ENCODE measurements at places on chromosomes 6 and 20.
A peak's percentile ranks its signal among the peaks of the same experiment; 100 is the strongest.

DNA sequence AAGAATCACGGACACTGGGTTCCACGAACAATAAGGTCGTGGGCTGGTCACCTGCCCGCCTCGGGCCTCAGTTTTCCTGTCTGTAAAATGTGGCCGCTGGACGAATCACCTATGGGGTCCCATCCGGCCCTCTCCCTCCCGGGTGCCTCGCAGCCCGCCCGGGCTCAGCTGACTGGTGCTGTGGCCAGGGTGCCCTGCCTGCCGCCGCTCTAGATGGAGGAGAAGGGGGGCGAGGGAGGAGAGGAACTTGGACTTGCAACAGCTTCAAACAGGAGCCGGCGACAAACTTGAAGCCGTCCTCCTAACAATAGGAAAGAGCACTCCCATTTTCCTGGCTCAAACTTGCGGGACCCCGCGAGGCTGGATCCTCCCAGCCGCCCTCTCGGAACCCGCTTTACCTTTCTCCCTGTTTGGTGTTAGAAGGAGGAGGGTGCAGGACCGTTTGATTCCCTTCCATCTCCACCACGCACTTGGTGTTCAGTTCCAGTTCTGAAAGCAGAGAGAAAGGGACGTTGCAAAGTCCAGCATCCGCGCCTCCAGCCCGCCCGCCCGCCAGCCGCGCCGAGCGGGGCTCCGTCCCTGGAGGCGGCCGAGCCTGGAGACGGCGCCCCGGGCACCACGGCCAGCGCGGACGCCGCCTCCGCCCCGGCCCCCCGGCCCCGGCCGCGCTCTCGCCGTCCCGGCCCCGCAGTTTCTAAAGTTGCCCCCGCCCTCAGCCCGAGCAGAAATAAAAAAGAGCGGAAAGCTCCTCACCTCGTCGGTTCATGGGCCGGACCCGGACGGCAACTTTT is 584 bp downstream of the KIF13A start:
- no peak for DNase-seq

- no peak for DNase-seq
Observed at GRCh38 chr20:48841196-48841874, 13.5 kb upstream of the PREX1 start.

GRCh38 chr6:47134476-47135189 is 92.5 kb upstream of the ADGRF1 start:
- DNase-seq = no peak

GRCh38 chr6:30626484-30627366 is at the start of gene ATAT1:
ATAT1 (plus strand) TSS chr6:30626874.
- peak; percentile 61 for DNase-seq

- DNase-seq = no peak
Observed at GRCh38 chr6:166097914-166098522, 69.6 kb downstream of the TBXT start.

- no peak for DNase-seq
Observed at GRCh38 chr20:46083101-46083500, 6.7 kb downstream of the NCOA5 start.

GRCh38 chr6:47440719-47441118 is 36.9 kb upstream of the CD2AP start:
- no peak for DNase-seq

GRCh38 chr6:9168669-9169068 is 733.3 kb upstream of the SLC35B3 start:
- no peak for DNase-seq

DNA sequence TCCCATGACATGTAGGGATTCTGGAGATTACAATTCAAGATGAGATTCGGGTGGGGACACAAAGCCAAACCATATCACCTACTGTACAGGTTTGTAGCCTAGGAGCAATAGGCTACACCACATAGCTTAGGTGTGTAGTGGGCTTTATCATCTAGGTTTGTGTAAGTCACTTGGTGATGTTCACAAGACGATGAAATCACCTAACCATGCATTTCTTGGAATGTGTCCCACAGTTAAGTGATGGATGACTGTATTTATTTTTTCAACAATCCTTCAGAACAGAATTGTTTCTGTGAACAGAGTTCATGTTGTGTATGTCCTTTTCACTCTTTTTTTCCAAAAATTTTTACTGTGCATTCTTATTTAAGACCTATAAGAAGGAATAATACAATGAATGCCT is 76.1 kb downstream of the DTD1 start:
- DNase-seq = no peak

GRCh38 chr6:37259191-37259590 is 1.2 kb upstream of the TMEM217 start:
- no peak for DNase-seq

GRCh38 chr6:30091577-30092381 is 16.2 kb upstream of the RNF39 start:
- no peak for DNase-seq

- DNase-seq = no peak
Observed at GRCh38 chr6:139175389-139175948, 40.6 kb downstream of the HECA start.

DNA sequence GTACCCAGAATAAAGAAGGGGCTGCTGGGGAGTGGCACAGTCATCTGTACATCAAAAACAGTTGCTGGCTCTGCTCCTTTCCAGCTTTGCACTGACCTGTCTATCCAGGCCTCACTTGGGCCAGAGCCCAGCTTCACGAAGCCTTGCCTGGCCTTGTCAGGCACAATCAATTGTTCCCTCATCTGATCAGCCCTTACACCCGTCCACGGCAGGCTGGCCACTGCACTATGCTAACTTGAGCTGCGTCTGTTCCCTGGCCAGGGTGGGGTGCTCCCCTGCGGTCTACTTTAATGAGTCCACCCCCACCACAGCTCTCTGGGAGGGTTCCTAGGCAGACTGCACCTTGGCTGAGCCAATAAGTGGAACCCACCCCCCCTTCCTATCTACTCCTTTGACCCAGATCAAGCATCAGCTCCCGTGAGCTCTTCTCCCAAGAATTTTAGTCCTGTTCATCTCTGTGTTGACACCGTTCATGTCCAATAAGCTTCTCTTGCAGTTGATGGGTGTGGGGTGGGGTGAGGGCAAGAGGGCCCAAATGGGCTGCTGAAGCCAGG is 74.3 kb upstream of the MLN start:
- DNase-seq = no peak

GRCh38 chr6:113586413-113587077 is 270.6 kb upstream of the MARCKS start:
- no peak for DNase-seq

DNA sequence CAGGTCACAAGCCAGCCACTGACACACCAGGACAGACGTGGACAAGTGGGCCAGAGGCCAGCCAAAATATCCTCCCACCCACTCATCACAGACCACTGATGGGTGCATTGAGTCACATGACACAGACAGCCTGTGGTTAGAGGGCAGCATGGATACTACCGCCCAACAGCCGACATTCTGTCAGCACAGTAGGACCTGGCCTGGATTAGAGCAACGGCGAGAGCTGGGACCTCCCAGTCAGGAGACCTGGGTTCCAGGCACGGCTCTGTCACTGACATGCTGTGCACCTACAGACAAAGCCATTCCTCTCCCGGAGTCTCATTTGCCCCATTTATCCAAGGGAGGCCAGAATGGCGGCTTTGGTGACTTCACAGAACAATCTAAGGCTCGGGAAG is 8.0 kb downstream of the ZNF335 start:
- DNase-seq = no peak

- DNase-seq = peak; percentile 75
Observed at GRCh38 chr6:28252009-28252975, at the start of gene ZKSCAN4. ZKSCAN4 (minus strand) TSS chr6:28252269; CDS start chr6:28251980, 289 bp downstream.

- no peak for DNase-seq
Observed at GRCh38 chr6:100202417-100203194, 208.6 kb upstream of the MCHR2 start.

GRCh38 chr6:68229566-68229965 is 405.5 kb upstream of the ADGRB3 start:
- DNase-seq = no peak

GRCh38 chr20:16761305-16761829 is 13.2 kb downstream of the OTOR start:
- DNase-seq = peak; percentile 21

DNA sequence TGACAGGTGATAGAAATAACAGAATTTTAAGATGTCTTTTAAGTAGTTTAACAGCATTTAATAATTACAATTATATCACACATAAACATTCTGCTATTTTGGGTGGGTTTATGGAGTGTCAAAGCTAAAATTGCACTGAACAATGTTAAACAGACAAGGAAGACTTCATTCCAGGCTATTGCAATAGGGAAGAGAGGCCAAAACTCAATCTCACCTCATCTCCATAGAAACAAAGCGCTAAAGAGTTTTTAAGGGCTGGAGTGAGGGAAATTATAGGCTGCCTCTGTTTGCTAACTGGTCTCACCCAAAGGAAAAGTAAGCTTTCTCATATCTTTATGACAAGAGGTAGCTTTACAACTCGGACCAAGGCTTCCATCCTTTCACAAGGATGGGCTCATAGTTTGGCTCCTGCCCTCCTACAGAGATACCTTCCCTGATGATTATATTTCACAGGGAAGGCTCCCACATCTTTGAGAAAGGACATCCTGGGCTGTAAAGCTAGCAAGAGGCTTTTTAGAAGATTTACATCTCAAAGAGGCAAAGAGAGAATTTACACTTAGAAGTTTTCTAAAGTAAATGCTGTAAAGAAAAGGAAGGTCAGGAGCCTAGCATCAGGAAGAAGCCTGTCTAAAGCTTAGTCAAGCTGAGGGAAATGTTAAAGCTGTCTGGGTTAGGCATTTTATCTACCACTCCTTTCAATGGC is 350.2 kb upstream of the IMPG1 start:
- no peak for DNase-seq

- no peak for DNase-seq
Observed at GRCh38 chr6:145688493-145688905, 46.8 kb downstream of the EPM2A start.

- DNase-seq = no peak
Observed at GRCh38 chr6:26468829-26469228, 11.1 kb downstream of the BTN2A1 start.

GRCh38 chr6:5179917-5180316 is 80.8 kb downstream of the LYRM4 start:
- DNase-seq = no peak

DNA sequence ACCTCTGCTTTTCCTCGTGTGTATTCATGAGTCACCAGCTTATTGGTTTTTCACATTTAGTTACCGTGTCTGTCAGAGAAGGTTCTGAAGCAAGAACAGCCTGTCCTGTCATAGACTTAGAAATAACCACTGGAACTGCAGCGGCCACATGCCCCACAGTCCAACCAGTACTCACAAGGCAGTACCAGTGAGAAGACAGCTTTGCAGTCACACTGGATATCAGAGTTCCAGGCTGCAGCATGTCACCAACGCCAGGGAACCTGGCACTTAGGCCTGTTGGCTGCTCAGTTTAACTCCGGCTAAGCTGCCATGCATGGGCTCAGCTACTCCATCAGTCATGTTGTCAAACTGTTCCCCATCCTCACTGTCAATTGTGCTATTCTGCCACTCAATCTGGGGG is 40.1 kb downstream of the ADNP start:
- no peak for DNase-seq
